HCT116 (cell line): ENCODE measurements at places on chromosomes 6 and 20.

GRCh38 chr20:10679269-10679668 is 5.5 kb upstream of the JAG1 start:
- DNase-seq: no peak

- no peak for DNase-seq
These were observed 27.4 kb upstream of the SLC24A3 start for GRCh38 chr20:19185083-19185482.

- no peak for DNase-seq
These were observed 39.8 kb upstream of the SNAP25 start for GRCh38 chr20:10178727-10179313.

DNA sequence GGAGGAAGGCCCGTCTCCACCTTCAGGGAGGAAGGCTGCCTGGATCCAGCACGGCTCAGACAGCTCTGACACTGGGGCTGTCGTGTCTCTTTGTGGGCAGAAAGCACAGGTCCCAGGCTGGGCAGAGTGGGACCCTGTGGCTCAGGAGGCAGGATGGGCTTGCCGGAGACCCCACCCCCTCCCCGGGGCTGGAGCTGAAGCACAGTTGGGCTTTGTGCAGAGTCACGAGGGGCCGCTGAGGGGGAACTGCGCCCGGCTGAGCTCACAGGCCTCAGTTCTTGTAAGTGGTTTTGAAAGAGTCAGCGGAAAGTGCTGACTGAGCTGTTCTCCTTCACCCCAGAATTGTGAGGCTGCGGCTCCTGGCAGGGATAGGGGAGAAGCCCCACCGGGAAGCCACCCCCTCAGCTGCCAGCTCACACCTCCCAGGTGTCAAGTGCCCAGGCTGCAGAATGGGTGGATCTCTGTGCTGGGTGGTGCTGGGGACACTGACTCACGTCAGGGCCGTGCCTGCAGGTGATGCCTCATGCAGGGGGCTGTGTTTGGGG is 145.5 kb upstream of the RNF24 start:
- no peak for DNase-seq

GRCh38 chr6:93474733-93475179 is 55.4 kb upstream of the EPHA7 start:
- DNase-seq: no peak

DNA sequence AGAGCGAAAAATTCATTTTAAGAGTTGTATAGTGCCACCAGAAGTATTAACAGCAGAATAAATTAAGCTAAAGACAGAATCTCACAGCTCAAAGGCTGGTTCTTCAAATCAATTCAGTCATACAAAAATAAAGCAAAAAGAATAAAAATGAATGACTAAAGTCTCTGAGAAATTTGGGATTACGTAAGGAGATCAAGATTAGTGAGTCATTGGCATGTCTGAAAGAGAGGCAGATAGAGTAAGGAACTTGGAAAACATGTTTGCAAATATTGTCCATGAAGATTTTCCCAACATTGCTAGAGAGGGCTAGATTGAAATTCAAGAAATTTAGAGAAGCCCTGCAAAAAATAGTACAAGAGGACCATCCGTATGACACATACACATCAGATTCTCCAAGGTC is 1413.9 kb upstream of the ADGRB3 start:
- no peak for DNase-seq

DNA sequence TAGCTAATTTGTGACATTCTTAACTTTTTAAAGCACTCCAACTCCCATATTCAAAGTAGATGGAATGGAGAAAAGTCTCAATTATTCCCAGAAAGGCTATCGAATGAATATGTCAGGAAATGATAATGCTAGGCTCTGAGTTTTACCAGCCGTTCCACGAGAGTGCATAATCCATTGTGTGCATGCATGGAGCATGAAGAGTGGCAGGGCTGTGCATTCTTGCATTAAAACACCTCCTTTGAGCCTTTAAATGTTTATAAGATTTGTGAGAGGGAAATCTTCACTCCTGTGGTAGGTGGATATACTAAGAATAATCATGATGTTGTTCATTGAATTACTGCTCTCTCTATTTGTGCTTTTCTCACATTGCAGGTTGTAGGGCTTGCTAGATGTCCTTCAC is 178.3 kb downstream of the CARMIL1 start:
- no peak for DNase-seq

DNA sequence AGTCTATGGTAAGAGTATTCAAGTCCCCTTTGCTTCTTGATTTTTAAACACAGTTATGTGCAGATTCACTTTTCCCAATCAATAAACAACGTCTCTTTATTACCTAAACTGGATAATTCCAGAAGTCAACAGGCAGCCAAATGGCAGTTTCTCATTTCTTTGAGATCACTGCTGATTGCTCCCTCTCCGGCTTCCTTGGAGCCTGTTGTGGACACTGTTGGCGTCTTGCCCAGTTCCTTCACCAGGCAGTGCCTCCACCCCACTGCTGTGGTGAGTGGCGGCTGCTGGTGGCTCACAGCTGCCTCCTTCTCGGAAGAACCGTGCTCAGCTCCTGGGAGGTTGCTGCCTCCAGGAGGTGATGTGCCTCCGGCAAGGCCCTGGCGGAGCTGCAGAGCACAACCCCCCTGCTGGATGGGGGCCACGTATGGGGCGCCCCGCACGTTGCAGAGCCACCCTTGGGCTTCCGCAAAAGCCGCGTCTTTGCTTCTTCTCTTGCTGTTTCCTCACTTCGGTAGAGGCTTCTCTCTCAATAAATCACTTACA is 105.1 kb upstream of the CNKSR3 start:
- peak; percentile 80 for DNase-seq

- no peak for DNase-seq
These were observed 129.6 kb downstream of the PLCB4 start for GRCh38 chr20:9198460-9198859.

- no peak for DNase-seq
These were observed 40.9 kb upstream of the LYRM2 start for GRCh38 chr6:89679215-89680120.

DNA sequence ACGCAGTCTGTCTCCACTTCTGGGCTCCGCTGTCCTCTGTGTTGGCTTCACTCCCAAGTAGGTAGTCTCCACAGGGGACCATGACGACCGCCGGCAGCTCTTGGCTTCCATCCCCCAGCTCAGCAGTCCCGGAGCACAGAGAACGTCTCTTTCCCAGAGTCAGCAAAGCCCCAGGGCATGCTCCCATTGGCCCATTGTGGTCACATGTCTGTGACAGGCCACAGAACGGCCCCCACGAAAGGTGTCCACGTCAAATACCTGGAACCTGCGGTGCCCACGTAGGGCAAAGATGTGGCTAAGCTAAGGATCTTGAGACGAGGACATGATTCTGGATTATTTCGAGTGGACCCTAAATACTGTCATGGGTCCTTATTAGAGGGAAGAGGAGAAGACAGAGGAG is 438.4 kb upstream of the SULF2 start:
- DNase-seq: no peak

GRCh38 chr6:18314317-18314997 is 50.1 kb upstream of the DEK start:
- DNase-seq: no peak

DNA sequence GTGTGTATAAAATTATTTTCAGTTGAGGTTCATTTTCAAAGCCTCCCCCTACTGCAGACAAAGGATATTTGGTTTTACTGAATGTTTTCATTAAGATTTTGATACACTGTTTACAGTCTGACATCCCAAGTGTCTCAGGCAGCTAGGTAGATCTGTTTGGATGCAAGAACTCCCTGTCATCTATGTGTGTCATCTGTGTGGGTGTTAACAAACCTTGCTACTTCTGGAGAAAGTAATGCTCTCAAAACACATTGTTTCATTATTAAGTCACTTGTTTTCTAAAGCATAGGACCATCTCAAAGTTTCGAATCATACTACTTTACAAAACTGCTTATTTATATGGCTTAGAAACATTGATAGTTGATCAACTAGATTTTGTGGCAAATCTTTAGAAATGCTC is 114.5 kb upstream of the TMEM170B start:
- no peak for DNase-seq

DNA sequence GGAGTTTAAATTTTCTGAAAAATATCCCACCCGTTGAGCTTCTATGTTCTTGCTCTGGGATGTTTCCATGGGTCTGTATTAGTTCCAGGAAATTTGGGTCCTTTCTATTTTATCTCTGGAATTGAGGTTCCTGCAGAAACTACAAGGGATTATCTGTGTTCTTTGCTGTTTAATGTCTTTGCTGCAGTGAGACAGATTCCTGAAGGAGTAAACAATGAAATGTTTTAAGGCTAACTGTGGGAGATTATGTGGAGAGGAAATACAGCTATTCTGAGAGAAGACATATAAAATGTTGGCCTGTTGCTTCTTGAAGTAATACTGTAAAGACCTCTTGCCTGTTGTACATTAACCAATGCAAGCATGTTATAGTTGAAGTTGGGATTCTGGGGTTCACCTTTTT is 43.5 kb downstream of the SAMD5 start:
- DNase-seq: no peak

DNA sequence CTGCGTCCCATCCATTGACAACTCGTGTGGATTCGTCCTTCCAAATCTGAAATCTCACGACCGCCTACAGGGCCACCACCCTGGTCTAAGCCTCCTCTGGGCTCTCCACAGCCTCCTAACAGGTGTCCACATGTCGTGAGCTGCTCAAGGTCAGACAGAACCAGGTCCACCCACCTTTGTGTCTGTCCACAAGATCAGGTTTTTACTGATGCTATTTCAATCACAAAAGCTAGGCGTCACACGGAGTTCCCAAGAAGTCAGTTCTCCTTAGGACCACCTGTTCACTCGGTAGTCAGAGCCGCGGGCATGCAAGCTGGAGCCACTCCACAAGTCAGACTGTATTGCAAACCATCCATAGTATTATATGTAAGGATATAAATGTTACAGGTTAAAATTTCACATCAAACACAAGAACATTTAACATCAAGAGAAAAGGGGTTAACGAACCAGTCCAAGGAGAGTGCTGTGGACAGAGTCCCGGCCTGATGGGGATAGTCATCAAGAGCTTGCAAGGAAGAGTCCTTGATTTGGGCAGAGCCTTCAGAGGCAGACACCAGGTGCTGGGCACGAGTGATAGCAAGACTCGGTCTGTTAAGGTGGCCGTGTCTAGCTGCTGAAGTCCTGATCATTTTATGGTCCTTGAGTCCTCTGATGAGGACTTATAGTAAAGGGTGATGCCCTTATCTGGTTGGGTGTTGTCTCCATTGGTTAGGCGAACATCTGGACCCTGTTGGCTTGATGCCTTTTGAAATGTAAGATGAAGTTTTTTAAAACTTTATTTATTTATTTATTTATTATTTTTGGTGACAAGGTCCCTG is 731 bp upstream of the DNPH1 start:
- no peak for DNase-seq

- no peak for DNase-seq
These were observed 25.3 kb downstream of the CTCFL start for GRCh38 chr20:57499676-57500075.

DNA sequence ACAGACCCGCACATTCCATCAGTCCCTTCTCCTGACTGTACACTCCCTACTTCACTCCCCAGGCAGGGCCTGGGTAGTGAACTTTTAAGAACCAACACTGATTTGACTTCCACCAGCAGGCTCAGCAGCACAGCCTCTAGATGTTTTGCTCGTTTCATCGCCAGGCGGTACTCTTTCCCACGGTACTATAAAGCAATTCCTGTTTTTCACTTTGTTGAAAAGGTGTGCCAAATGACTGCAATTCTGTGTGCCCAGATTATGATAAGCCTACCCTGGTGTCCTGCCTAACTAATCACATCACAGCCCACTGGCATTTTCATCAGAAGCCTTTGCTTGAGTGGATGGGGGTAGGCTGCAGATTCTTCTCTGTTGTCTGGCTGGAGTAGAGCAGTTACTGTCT is 12.9 kb upstream of the WTAP start:
- no peak for DNase-seq

GRCh38 chr6:142255785-142256184 is 46.0 kb upstream of the ADGRG6 start:
- no peak for DNase-seq

- DNase-seq: no peak
These were observed 93.3 kb downstream of the RNASET2 start for GRCh38 chr6:166862978-166863530.

GRCh38 chr6:57267586-57268293 is 45.6 kb upstream of the RAB23 start:
- peak; percentile 68 for DNase-seq

- DNase-seq: peak; percentile 38
These were observed 14.5 kb downstream of the ADISSP start for GRCh38 chr20:3753098-3753497.

GRCh38 chr6:34615574-34616226 is 59.6 kb upstream of the SPDEF start:
- no peak for DNase-seq

GRCh38 chr6:139114746-139115145 is 20.1 kb upstream of the HECA start:
- DNase-seq: no peak

DNA sequence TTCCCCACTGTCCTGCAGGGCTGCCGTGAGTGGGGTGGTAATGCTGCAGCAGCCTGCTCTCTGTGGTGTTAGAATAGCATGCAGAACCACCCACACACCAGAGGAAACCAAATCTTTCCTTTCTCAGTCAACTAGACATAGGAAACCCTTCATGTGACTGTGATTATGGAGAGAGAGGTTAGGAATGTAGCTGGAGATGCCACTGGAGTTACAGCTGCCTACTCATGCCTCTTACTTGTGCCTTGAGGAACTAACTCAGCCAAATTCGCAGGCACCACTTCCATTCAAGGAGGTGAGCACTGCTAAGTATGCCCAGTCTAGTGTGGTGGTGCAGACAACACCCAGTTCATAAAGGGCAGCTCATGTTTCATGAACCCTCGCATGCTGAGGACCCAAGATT is 27.4 kb downstream of the MUC22 start:
- DNase-seq: no peak

- peak; percentile 44 for DNase-seq
These were observed 13.4 kb downstream of the C20orf173 start for GRCh38 chr20:35515949-35516645.

GRCh38 chr6:10837622-10837994 is 731 bp downstream of the MAK start:
- no peak for DNase-seq

GRCh38 chr6:138491017-138491416 is 8.3 kb downstream of the NHSL1 start:
- DNase-seq: no peak

DNA sequence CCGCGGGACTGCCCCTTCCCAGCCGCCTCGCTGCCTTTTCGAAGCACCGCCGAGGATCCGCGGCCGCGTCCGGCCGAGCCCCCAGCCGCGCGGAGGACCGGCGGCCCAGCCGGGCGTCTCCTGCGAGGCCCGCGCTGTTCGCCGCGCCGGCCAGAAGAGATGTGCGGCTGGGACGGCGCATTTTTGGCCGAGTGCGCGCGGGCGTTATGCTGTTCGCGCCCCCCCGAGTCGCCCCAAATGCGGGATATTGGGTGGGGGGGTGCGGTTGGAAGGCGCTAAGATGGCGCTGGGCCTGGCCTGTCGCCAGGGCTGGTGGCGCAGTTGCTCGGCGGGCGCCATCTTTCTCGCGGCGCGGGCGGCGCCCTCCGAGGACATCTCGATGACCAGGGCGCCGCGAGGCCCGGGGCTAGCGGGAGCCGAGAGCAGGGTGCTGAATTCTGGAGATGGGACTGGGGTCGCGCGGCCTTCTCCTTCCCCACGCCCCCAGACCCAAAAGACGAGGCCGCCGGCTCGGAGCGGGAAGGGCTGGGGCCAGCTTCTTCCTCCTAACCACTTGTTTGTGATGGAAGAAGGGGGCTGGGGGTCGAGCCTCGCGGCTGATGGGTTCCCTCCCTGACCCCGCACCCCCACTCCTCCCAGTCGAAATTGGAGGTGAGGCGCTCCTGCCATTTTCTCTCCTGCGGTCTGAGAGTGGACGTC is 1.5 kb downstream of the BICRAL start:
- DNase-seq: no peak
